RWPE1 (cell line): ENCODE measurements at places on chromosomes 7 and 10.

- no peak for DNase-seq
Observed at GRCh38 chr10:68075550-68076004, 494 bp upstream of the HERC4 start.

DNA sequence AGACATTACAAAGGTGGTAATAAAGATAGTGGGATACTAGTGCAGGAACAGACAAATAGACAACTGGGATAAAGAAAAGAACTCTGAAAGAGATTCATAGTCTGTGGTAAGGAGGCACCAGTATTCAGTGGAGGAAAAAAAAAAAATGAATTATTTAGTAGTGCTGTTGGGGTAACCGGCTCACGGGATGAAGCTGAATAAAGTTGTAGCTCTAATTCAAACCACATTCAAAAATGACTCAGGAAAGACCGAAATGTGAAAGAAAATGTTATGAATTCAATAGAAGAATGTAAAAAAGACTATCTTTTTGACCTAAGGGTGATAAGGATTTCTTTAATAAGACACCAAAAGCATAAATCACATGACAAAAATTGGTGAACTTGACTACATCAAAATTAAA lies 83.1 kb upstream of the HABP2 start:
- DNase-seq: no peak

DNA sequence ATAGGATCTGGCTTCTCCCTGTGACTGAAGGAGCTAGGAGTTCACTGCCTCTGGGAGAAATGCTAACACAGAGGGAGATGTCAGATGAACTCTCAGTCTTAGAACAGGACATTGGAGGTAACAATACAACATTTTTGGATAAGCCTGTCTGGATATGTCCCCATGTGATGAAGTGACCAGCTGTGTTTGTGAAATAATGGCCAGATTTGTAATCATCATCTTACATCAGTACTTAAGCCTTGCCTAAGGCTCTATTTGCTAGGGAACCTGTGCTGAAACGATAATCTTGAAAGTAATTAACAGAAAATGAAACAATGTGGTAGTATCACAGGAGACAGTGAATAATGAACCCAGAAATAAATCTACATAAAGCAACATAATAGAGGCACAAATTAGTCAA lies 56.2 kb downstream of the CRPPA start:
- DNase-seq: no peak

DNA sequence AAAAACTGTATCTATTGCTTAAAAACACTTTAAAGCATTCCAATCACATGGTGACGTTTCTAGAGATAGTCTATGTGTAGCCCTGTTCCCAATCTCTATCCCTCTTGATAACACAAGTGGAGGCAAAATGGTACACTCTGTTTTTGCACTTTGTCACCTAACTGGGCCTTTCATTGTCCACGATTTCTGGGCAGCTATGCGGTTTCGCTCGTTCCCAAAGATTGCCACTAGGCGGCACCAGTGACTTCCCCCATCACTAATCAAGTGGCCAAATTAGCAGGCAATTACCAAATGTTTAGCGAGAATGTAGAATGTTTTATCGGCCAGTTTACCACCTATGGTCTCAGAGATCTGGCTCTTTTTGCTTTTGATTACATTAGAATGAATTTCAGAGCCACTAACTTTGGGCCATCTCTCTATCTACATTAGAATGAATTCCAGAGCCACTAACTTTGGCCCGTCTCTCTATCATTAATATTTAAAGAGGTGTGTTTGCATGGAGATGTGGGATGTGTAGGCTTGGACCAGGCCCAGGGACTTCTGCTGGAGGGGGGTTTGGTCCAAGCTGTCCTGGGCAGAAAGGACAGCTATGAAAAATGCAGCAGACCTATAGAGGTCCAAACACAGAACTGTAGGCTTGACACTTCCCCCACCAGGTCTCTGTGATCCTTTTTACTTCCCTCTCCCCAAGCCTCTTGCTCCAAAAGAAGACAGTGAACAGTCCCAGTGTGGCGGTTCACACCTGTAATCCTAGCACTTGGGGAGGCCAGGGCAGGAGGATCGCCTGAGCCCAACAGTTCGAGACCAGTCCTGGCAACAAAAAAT lies 90.1 kb downstream of the EPC1 start:
- peak; percentile 44 for DNase-seq

DNA sequence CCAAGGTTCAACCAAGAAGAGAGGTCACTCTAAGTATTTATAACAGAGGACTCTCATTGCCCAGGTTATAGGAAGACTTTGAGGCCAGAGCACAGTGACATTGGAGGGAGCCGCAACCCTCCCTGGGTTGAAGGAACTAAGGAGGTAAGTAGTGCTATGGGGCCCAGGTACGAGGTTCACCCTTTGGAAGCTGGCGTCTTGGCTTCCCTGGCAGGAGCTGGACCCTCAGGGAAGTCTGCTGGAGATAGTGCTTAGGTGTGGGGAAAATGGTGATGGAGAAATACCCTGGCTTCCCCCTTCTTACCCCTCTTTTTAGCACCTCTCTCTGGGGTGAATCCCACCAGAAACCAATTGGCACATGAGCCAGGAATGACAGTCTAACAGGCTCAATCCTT lies 317.9 kb upstream of the ZNF32 start:
- no peak for DNase-seq
